ENCODE measurements at places on chromosomes 12 and 14. TPM values are rescaled to one million over a fixed set of nuclear protein-coding genes. Genes with fewer than 3 reads are reported as not detected.

GRCh38 chr14:61555056-61555838 lies 140.1 kb upstream of the HIF1A start:
- H3K4me3 ChIP-seq, result no peak overlapping the region
- no peaks in the 10 kb centered on the region for H3K36me3 ChIP-seq
- H3K27me3 ChIP-seq, result no peaks in the 10 kb centered on the region
- DNase-seq, result peak; percentile 15
- H3K4me1 ChIP-seq, result peaks cover 67% of the 10 kb centered on the region

DNA sequence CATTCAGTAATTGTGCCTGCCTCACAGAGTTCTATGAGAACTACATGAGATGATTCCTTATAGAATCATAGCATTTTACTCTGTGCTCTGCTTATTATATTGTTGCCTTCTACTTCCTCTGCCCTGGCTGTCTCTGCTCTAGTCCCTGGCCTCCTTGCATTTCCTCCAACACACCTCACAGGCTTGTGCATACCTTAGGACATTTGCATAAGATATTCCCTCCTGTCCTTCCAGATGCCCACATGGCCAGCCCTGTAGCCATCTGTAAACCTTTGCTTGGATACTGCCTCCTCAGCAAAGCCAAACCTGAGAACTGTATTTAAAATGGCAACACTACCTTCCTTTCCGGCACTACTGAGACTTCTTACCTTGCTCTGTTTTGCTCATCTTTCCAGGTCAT lies 453.6 kb downstream of the NELL2 start:
- no peaks in the 10 kb centered on the region for H3K36me3 ChIP-seq
- H3K27ac ChIP-seq, result no peak overlapping the region
- H3K4me1 ChIP-seq, result no peaks in the 10 kb centered on the region

DNA sequence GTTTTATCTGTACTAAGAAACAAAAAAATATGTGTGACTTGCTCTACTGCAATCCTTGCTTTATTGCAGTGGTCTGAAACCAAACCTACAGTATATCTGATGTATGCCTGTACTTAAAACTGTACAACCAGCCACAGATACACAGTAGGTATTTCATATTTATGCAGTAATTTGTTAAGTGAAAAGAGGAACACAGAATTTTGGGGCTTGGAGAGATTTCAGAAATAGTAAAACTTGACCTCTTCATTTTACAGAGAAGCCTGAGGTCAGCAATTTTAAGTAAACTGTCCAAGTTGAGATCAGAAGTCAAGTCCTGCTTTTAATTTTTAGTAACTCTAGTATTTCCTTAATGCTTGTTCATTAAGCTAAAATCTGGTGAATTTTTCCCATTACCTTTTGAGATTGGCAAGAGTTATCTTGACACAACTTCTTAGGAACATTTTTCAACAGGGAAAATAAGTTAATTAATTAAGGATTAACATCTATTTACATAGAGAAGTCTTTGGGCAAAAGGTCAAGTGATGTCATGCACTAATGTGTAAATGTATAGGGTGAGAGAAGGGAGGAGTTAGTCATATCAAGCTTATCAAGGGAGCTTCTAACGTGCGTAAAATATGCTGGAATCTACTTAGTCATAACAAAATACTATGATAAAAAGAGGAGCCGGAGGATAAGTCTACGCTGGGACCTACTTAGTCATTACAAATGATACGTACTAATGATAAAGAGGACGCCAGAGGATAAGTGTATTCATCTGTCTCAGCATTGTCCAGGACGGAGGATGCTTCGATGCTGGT lies 66.0 kb upstream of the GTF2A1 start:
- H3K27me3 ChIP-seq, result no peaks in the 10 kb centered on the region
- no peaks in the 10 kb centered on the region for H3K4me1 ChIP-seq
- H3K27ac ChIP-seq, result no peak overlapping the region
- no peaks in the 10 kb centered on the region for H3K36me3 ChIP-seq

Gene RNASE9
- total RNA-seq, result not detected

GRCh38 chr12:70982991-70983390 lies 62.5 kb upstream of the PTPRR start:
- H3K27ac ChIP-seq, result peak overlapping the region; percentile 53
- no peaks in the 10 kb centered on the region for H3K27me3 ChIP-seq
- no peak overlapping the region for H3K4me3 ChIP-seq
- H3K4me1 ChIP-seq, result peaks cover 35% of the 10 kb centered on the region

- H3K36me3 ChIP-seq, result peaks cover 37% of the 10 kb centered on the region
- no peaks in the 10 kb centered on the region for H3K27me3 ChIP-seq
- H3K4me3 ChIP-seq, result no peak overlapping the region
- no peaks in the 10 kb centered on the region for H3K4me1 ChIP-seq
Observed at GRCh38 chr12:116933091-116933490, 22.3 kb downstream of the FBXW8 start.

Gene DAO
- not detected for total RNA-seq

GRCh38 chr12:80472911-80473500 lies 29.0 kb downstream of the PTPRQ start:
- no peaks in the 10 kb centered on the region for H3K36me3 ChIP-seq
- H3K27ac ChIP-seq, result peak overlapping the region; percentile 64
- no peaks in the 10 kb centered on the region for H3K27me3 ChIP-seq

- no peak for DNase-seq
- no peak overlapping the region for H3K4me3 ChIP-seq
- peaks cover 8% of the 10 kb centered on the region for H3K4me1 ChIP-seq
- H3K36me3 ChIP-seq, result no peaks in the 10 kb centered on the region
Observed at GRCh38 chr12:80490329-80490728, 46.3 kb downstream of the PTPRQ start.

- no peak for DNase-seq
- no peak overlapping the region for H3K27ac ChIP-seq
- H3K4me1 ChIP-seq, result no peaks in the 10 kb centered on the region
- no peaks in the 10 kb centered on the region for H3K36me3 ChIP-seq
Observed at GRCh38 chr12:5063149-5063548, 19.5 kb downstream of the KCNA5 start.

- H3K27ac ChIP-seq, result no peak overlapping the region
- no peaks in the 10 kb centered on the region for H3K4me1 ChIP-seq
- H3K36me3 ChIP-seq, result no peaks in the 10 kb centered on the region
- no peak overlapping the region for H3K4me3 ChIP-seq
Observed at GRCh38 chr12:84201976-84202375, 710.6 kb downstream of the SLC6A15 start.

- no peak overlapping the region for H3K27ac ChIP-seq
- H3K27me3 ChIP-seq, result no peaks in the 10 kb centered on the region
- DNase-seq, result peak; percentile 76
- H3K36me3 ChIP-seq, result peaks cover 66% of the 10 kb centered on the region
Observed at GRCh38 chr12:111529424-111530368, 69.4 kb downstream of the ATXN2 start.

Gene C12orf54
- total RNA-seq, result not detected

DNA sequence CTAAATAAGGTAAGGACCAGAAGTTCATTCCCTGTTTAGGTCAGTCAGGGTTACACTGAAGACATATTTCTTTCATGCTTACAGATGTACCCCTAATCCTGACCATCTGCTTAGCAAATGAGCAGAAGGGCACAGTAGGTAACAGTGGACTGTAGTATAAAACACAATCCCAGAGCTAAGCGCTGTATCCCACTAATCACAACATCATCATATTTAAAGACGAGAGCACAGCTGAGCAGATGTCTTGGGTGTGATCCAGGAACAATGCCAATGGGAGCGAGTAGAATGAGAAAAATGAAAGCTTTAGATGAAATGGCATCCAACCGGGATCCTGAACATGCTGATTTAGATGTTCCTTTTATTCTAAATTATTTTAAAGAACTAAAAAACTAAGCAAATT lies 213.4 kb downstream of the CCER1 start:
- H3K36me3 ChIP-seq, result no peaks in the 10 kb centered on the region
- no peaks in the 10 kb centered on the region for H3K27me3 ChIP-seq
- no peak overlapping the region for H3K27ac ChIP-seq
- H3K4me3 ChIP-seq, result no peak overlapping the region
- no peak for DNase-seq

GRCh38 chr12:111192647-111193046 lies 176.2 kb downstream of the PHETA1 start:
- H3K4me1 ChIP-seq, result no peaks in the 10 kb centered on the region
- no peak for DNase-seq
- no peaks in the 10 kb centered on the region for H3K36me3 ChIP-seq
- no peak overlapping the region for H3K4me3 ChIP-seq
- peaks cover 30% of the 10 kb centered on the region for H3K27me3 ChIP-seq

GRCh38 chr14:32666308-32666707 lies 272.4 kb upstream of the NPAS3 start:
- H3K27me3 ChIP-seq, result no peaks in the 10 kb centered on the region
- no peaks in the 10 kb centered on the region for H3K36me3 ChIP-seq
- no peak overlapping the region for H3K4me3 ChIP-seq
- no peak overlapping the region for H3K27ac ChIP-seq
- peaks cover 4% of the 10 kb centered on the region for H3K4me1 ChIP-seq

Gene SERPINA5
- total RNA-seq, result 0.36 TPM

GRCh38 chr12:104692557-104693218 lies 235.9 kb downstream of the CHST11 start:
- DNase-seq, result no peak
- H3K4me1 ChIP-seq, result peaks cover 24% of the 10 kb centered on the region
- H3K36me3 ChIP-seq, result no peaks in the 10 kb centered on the region
- no peak overlapping the region for H3K4me3 ChIP-seq
- H3K27me3 ChIP-seq, result no peaks in the 10 kb centered on the region

DNA sequence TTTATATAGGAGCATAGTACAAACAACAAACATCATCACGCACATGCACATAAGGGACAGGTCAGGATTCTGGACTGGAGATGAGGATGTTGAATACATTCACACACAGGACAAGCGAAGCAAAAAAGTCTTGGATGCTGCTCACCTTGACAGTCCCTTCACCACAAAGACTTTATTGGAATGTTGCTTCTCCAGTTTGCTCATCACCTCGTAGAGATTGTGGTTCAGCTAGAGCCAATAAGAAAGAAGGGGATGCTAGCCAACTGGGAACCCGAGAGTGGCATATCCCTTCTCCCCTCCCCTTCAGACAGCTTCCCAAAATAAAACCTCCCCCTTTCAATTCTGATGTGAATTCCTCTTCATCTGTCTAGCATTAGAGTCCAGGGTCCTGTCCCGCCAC lies 25.4 kb upstream of the SMAGP start:
- DNase-seq, result no peak
- no peaks in the 10 kb centered on the region for H3K4me1 ChIP-seq
- no peak overlapping the region for H3K4me3 ChIP-seq
- H3K27ac ChIP-seq, result no peak overlapping the region
- H3K27me3 ChIP-seq, result no peaks in the 10 kb centered on the region

Gene CDH24
- 3.3 TPM for total RNA-seq

DNA sequence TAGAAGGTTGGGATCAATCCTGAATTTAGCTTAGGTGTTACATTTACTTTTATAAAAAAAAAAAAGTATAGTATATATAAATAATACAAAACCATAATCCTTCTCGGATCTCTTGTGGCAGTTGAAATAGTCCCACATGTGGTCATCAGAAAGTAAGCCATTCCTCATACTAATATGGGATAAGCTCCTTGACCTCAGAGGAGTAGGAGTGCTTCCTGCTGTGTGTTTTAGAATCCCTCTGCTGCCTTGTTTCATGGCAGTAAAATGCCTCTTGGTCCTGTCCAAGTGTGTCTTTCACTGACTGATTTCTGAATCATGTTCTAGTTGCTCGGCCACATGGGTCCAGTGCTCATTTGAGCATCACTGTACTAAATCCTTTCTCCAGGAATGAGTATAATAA lies 117.0 kb downstream of the NTN4 start:
- no peak for DNase-seq
- no peak overlapping the region for H3K27ac ChIP-seq
- no peaks in the 10 kb centered on the region for H3K27me3 ChIP-seq
- H3K4me1 ChIP-seq, result no peaks in the 10 kb centered on the region
- no peak overlapping the region for H3K4me3 ChIP-seq

- no peak overlapping the region for H3K27ac ChIP-seq
- H3K27me3 ChIP-seq, result no peaks in the 10 kb centered on the region
- no peak for DNase-seq
- peaks cover 15% of the 10 kb centered on the region for H3K4me1 ChIP-seq
- no peak overlapping the region for H3K4me3 ChIP-seq
- no peaks in the 10 kb centered on the region for H3K36me3 ChIP-seq
Observed at GRCh38 chr12:109793826-109794501, 39.2 kb downstream of the TRPV4 start.

DNA sequence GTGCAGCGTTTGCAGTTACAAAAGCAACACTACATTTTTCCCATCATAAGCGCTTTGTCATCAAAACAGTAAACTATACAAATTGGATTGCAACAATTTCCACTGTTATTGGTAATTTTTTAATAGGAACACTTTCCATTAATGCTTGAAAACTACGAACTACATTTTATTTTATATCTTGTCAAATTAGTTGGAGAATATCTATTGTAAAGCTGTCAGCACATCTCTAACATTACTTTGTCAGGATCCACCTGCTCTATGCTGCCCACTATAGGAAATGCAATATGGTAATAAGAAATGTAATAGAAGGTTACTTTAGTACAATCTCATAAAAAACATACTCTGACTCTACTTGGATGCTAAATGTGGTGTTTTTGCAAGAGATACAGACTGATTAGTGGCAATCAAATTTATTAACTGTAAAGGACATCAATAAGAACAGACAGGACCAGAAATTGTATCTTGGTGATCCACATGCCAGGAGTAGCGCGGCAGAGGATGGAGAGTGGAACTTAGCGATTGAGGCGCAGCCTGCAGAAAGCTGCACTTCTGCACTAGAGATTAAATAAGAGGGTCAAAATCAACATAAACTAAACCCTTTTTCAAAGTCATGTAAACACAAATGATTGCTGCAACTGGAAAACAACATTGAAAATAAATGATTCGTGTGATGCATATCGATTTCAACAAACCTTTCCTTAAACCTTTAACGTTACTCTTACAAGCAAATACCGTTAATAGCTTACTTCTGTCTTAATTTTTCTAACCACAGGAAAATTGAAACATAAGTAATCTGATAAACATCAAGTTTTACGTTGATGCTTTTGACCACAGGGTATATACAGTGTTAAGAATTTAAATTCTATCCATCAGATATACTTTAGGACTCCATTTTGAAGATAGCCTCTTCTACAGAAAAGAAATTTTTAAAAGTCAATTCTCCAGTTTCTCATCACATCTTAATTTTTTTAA lies 3.6 kb upstream of the ARID2 start:
- no peaks in the 10 kb centered on the region for H3K27me3 ChIP-seq
- H3K4me1 ChIP-seq, result peaks cover 12% of the 10 kb centered on the region
- H3K36me3 ChIP-seq, result no peaks in the 10 kb centered on the region
- H3K27ac ChIP-seq, result peak overlapping the region; percentile 92

- no peak for DNase-seq
- no peaks in the 10 kb centered on the region for H3K36me3 ChIP-seq
- H3K27ac ChIP-seq, result no peak overlapping the region
- H3K27me3 ChIP-seq, result peaks cover 7% of the 10 kb centered on the region
Observed at GRCh38 chr14:76844223-76844622, 18.0 kb downstream of the LRRC74A start.

- H3K27ac ChIP-seq, result no peak overlapping the region
- no peaks in the 10 kb centered on the region for H3K36me3 ChIP-seq
- DNase-seq, result no peak
- no peaks in the 10 kb centered on the region for H3K4me1 ChIP-seq
- H3K27me3 ChIP-seq, result no peaks in the 10 kb centered on the region
Observed at GRCh38 chr14:89060191-89060590, 235.7 kb downstream of the TTC8 start.

Gene KRT78
- not detected for total RNA-seq

Data from osteoblast (primary cell).